Stimulated activated CD4-positive, alpha-beta T cell treated with anti-CD3 and anti-CD28 coated beads, Interleukin-4, amount 100 ng/mL, for 1 hour (primary cell): ENCODE measurements at places on chromosomes 4 and X.

DNA sequence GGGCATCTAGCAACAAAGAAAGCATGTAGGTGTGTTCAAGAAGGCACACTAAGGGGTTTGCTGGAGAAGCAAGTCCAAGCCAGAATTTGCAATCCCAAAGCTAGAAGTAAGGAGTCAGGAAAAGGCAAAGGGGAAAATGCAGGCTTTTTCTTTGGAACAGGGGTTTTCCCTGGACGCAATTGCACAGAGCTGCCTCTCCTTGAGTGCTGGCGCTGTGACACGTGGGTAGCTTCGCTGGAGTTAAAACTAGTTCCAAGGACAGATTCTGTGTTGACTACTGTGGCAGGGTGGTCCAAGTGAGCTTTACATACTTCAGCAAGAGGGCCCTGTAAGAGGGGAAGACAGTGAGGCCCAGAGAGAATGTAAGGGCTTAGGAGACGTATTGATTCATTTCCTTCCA, 277.1 kb downstream of the ADGRA3 start:
- no peak for DNase-seq

GRCh38 chr4:98706200-98706813, 47.9 kb upstream of the TSPAN5 start:
- DNase-seq = no peak

DNA sequence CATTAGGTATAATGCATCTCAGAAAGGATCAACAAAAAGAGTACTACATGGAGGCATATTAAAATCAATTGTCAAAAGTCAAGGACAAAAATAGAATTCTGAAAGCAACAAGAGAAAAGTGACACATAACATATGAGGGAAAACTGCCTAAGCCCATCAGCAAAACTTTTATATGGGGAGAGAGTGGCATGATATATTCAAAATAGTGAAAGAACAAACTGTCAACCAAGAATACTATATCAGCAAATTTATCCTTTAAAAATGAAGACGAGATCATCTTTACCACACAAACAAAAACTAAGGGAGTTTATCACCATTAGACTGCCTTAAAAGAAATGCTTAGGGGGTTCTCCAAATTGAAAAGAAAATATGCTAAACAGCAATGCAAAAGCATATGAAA, 86.4 kb upstream of the CHRDL1 start:
- DNase-seq = no peak

GRCh38 chr4:39763714-39764572, 66.0 kb downstream of the UBE2K start:
- no peak for DNase-seq

GRCh38 chr4:64727960-64728359, 318.7 kb upstream of the TECRL start:
- DNase-seq = no peak

- DNase-seq = no peak
Observed at GRCh38 chr4:3849140-3849539, 83.0 kb downstream of the ADRA2C start.

DNA sequence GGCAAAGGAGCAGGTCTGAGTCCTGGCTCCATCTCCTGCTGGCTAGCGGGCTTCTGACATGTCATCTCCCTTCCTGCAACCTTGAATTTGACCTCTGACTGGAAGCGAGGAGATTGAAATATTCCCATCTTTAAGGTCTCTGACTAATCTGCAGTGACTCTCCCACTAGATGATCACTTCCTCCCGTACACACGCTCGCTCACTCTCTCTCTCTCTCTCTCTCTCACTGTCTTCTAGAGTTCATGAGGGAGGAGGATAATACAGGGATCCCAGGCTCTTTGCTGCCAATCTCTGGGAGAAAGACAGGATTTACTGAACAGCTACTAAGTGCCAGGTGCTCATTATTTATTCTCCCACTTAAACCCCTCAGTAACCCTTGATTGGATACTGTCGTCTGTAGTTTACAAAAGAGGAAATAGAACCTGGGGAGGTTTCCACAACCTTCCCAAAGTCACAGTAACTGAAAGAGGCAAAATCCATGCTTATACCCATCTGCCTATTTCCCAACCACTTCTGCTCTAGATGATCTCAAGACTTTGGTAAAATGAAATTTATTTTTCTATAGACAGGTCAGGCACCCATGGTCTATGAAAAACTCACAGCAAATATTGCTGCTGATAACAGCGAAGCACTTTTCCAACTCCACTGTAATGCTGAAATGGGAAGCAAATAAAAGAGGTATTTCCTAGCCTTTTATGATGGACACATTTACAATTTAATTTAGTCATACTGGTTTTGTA, 193.5 kb upstream of the C1QTNF7 start:
- DNase-seq = no peak

DNA sequence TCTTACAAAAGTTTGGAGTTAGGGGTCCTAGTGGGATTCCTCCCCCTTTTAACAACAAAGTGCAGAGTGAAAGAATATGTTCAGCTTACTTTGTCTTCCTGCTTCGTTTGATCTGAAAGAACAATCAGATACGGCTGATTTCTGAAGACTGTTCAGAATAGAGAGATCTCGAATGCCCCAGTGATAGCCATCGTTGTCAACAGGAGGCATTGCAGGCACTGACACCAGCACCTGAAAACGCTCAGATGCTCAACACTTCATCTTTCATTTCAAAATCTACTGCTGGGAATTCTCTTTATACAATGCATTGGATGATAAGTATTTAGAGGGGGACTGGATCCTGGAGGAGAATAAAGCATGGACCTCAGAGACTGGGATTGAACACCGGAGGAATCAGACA, 186.3 kb upstream of the TENM3 start:
- DNase-seq = no peak

GRCh38 chr4:54525602-54526001, 132.2 kb upstream of the KIT start:
- no peak for DNase-seq

DNA sequence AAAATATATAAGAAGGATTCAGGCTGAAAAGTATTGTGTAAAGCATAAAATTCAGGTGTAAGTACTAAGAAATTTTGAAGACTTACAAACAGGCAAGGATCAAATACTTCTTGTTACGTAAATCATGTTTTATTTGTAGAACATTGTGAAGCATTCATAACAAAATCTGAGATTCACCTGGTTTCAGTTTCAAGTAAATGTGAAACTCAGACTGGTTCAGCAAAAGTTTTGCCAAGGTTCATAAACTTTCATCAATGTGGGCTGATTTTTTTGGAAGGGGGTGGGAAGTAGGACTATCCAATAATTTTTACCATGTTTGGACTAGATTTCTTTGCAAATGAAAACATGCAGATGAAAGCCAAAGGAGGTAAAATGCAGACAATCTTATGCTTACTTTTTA, 527.7 kb downstream of the ANKRD50 start:
- no peak for DNase-seq

DNA sequence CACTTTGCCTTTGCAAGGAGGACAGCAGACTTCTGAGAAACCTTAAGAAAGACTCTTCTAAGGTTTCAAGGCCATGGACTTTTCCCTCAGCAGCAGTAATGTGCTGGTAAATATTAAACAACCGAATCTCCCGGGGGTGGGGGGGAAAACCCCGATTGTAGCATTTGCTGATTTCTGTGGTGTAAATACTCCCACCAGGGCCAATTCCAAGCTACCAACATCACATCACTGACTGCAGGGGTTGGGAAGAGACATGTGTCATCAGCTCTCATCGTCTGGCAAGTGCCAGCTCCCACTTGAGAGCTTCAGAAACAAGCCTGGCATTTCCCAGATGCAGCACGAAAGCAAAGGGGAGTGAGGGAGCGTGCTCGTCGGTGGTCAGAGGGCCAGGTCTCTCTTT, 101.2 kb downstream of the BCOR start:
- no peak for DNase-seq

- no peak for DNase-seq
Observed at GRCh38 chr4:69523385-69524132, 27.9 kb upstream of the UGT2B4 start.

- no peak for DNase-seq
Observed at GRCh38 chr4:30754021-30754420, 33.9 kb downstream of the PCDH7 start.

GRCh38 chr4:173860094-173860493, 330.1 kb upstream of the HAND2 start:
- DNase-seq = no peak
